ENCODE measurements at places on chromosomes 1 and 21. TPM values are rescaled to one million over a fixed set of nuclear protein-coding genes. Genes with fewer than 3 reads are reported as not detected.

GRCh38 chr1:21342961-21343838 lies 52.9 kb upstream of the ECE1 start:
- DNase-seq, result peak; percentile 90

GRCh38 chr1:76027341-76027740 lies 47.2 kb upstream of the ST6GALNAC3 start:
- no peak for DNase-seq

DNA sequence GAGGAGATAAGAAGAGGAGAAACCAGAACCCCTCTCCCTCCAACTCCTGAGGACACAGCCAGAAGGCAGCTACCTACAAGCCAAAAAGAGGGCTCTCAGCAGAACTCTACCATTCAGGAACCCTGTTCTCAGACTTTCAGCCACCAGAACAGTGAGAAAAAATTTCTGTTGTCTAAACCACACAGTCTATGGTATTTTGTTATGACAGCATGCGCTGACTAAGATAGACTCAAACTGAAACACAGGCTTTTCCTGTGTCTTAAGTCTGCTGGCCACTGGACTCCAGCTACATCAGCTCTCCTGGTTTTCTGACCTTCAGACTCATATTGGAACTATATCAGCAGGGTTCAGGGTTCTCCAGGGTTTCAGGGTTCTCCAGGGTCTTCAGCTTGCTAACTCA lies 126.5 kb upstream of the TNFSF4 start:
- no peak for DNase-seq

- DNase-seq, result no peak
Measured at GRCh38 chr1:19460535-19461219, 24.7 kb downstream of the CAPZB start.

DNA sequence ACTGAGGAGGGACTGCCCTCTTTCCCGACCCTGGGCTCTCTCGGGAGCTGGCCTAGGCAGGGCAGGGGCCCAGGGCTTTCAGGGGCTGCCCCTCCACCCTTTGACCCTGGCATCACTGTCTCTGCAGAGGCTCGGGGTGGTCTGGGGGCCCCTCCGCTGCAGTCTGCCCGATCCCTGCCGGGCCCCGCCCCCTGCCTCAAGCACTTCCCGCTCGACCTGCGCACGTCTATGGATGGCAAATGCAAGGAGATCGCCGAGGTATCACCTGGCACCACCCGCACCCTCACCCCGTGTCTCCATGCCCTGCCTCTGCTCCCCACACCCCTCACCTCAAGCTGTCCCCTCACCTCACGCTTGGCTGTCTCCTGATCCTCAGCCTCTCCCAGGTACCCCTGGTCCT lies 5.5 kb downstream of the AMPD2 start:
- DNase-seq, result no peak

The KIF14 gene
- total RNA-seq, result 15.2 TPM

The CLDN8 gene
- not detected for total RNA-seq

The OR2L2 gene
- not detected for total RNA-seq

DNA sequence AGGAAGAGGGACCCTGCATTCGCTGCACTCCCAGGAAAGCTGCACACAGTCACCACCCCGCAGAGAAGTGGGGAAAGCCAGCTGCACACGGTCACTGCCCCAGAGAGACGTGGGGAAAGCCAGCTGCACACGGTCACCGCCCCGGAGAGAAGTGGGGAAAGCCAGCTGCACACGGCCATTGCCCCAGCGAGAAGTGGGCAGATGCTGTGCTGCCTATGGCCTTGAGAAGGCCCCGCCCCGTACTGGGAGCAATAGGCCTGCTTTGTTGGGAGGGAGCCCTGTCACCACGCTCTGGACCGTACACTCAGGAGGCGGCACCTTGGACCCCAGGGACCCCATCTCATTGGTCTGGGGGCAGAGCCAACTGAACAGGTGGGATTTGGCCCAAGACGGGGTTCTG lies 4.3 kb upstream of the GPR153 start:
- no peak for DNase-seq

The YBEY gene
- total RNA-seq, result 38.5 TPM

DNA sequence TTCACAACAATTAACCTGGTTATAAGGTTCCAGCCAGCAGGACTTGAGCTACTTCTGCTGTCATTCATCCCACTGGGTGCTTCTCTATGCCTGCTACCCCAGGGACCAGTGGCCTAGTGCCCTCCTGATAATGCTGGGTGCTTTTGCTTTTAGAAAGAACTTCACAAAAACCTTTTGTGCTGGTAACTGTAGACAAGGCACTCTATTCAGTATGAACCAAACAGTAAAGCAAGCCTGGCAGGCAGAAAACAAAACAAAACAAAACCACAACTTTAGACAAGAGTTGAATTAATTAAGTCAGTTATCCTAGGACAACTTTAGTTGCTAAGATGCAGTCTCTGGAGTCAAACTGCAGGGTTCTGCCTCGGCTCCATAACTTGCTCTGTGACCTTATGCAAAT lies 61.9 kb upstream of the ADGRL2 start:
- DNase-seq, result no peak

Data from Karpas-422 (cell line).